H1 (cell line): ENCODE measurements at places on chromosomes 3 and 15. TPM values are rescaled to one million over a fixed set of nuclear protein-coding genes. Genes with fewer than 3 reads are reported as not detected.

DNA sequence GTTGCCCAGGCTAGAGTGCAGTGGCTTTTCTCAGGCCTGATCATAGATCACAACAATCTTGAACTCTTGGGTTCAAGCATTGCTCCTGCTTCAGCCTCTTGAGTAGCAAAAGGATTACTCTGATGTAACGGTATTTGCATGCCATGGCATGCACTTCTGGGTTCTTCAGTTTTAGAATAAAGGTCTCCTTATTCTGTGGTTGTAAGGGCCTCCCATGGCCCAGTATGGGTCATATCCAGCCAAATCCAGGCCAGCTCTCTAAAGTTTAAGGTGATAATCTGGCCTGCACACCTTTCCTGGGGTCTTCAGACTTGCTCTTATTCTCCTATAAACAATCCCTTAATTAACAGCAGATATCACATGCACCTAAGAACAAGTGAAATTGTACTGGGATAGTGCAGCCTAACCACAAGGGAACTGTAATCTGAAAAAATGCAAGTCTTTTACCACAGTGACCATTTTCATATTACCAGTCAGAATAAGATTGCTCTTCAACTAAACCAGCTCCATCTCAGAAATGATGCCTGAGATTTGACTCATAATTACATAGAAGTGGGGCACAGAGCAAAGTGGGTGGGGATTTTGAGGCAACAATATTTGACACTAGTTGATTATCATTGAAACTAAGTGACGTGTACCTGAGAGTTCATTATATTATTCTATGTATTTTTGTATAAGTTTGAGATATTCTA, 25.4 kb downstream of the COMMD2 start:
- no peaks in the 10 kb centered on the region for H3K27me3 ChIP-seq
- no peaks in the 10 kb centered on the region for H3K4me1 ChIP-seq
- H3K4me3 ChIP-seq = no peak overlapping the region
- no peak for DNase-seq
- no peaks in the 10 kb centered on the region for H3K36me3 ChIP-seq
- no peak overlapping the region for H3K27ac ChIP-seq

DNA sequence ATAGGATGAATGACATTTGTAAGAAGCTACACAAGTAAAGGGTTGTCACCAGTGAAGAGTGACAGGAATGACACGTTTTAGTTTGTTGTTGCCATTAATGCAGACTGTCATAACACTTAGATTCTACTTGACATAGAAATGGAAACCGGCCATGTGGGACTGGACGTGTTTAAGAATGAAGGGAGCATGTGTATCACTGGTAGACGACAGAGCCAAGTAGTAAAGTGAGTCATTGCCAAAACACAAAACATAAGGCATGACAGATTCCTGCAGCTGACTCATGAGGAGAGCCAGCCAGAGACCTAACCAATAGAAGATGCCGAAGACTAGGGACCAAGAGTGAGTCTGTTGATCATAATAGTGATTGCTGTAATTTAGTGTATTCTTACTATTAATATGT, 106.2 kb upstream of the PLAAT1 start:
- no peaks in the 10 kb centered on the region for H3K4me1 ChIP-seq
- DNase-seq = no peak

GRCh38 chr3:105353485-105354161, 13.1 kb upstream of the ALCAM start:
- H3K27me3 ChIP-seq = no peaks in the 10 kb centered on the region
- no peak for DNase-seq
- no peaks in the 10 kb centered on the region for H3K4me1 ChIP-seq
- H3K27ac ChIP-seq = no peak overlapping the region

DNA sequence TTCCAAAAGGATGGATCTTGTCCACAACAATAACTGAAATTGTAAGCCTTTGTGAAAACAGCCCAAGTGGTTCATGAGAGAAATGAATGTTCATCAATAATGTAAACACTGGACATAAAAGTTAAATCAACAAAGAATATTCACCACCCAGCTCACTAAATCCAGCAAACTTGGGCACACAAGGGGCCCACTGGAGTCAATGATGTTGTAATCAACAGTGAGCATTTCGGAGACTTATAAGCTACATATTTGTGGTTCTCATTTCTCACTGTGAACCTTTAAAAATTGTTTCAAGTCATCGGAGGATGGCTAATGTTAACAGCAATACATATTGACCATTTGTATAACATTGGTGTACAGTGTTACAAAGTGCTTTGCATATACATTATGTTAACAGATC, 63.1 kb downstream of the VGLL4 start:
- H3K27ac ChIP-seq = no peak overlapping the region
- DNase-seq = no peak
- H3K36me3 ChIP-seq = no peaks in the 10 kb centered on the region
- H3K27me3 ChIP-seq = no peaks in the 10 kb centered on the region
- peaks cover 16% of the 10 kb centered on the region for H3K4me1 ChIP-seq

DNA sequence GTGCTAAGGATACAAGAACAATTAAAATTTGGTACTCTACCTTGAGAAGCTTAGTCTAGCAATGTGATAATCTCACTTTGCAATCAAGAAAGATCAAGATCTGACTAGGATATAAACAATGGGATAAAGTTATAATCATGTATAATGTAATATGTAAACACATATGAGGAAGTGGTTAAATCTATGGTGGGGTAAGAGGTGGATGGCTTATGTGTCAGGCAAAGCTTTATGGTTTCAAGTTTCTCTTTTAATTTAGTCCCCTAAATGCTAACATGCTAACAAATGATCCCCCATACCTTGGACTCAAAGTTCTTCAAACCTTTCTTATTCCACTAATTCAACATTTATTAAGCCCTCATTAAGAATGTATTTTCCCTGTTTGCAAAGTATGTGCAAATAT, 2.5 kb downstream of the RSL24D1 start:
- peaks cover 11% of the 10 kb centered on the region for H3K36me3 ChIP-seq
- no peak for DNase-seq
- no peak overlapping the region for H3K4me3 ChIP-seq
- no peaks in the 10 kb centered on the region for H3K27me3 ChIP-seq
- no peaks in the 10 kb centered on the region for H3K4me1 ChIP-seq

DNA sequence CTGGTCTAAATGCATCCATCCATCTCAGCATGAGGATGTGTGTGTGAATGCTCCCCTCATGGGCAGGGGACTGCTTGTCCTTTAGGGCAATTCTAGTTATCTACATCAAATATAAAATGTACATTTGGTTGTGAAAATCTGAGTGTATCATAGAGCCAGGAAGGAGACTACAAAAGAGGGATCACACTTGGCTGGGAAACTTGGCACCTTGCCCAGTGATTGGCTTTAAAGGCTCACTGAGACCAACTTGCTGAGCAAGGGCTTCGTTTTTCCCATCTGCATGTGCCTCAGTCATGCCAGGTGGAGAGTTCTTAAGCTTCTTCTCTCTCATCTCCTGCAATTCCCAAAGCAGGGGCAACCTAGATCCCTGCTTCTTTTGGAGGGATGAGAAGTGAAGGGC, 5.2 kb downstream of the CAPN3 start:
- H3K36me3 ChIP-seq = no peaks in the 10 kb centered on the region
- H3K4me1 ChIP-seq = peaks cover 10% of the 10 kb centered on the region
- no peaks in the 10 kb centered on the region for H3K27me3 ChIP-seq
- DNase-seq = no peak
- no peak overlapping the region for H3K4me3 ChIP-seq

DNA sequence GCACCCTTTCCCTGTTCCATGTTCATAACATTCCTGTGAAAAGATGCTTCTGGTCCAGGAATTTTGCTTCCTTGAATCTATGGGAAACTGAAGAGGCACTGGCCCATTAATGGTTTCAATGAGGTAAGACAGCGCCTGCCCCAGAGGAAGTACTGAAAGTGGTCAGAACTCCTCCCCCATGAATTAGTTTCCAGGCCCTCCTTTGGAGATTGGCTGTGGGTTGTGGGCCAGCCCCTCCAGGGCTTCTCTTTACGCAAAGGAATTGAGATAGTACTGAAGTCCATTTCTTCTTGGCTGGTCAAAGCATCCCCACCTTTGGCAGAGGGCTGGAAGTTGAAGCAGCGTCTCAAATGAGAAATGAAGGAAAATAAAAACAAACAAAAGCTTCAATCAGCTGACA, 175.5 kb downstream of the POLR2M start:
- no peaks in the 10 kb centered on the region for H3K27me3 ChIP-seq
- no peaks in the 10 kb centered on the region for H3K36me3 ChIP-seq
- H3K4me3 ChIP-seq = no peak overlapping the region
- H3K27ac ChIP-seq = no peak overlapping the region
- no peak for DNase-seq

Gene THSD4
- 6.2 and 6.4 TPM in 2 replicates for total RNA-seq

Gene FHIT
- total RNA-seq = 1.8 and 3.2 TPM in 2 replicates

Gene CA12
- total RNA-seq = 4.9 and 5.8 TPM in 2 replicates

Gene ETV5
- total RNA-seq = 31.9 and 36.9 TPM in 2 replicates
